ENCODE measurements at places on chromosomes 3 and 15.
A peak's percentile ranks its signal among the peaks of the same experiment; 100 is the strongest.

DNA sequence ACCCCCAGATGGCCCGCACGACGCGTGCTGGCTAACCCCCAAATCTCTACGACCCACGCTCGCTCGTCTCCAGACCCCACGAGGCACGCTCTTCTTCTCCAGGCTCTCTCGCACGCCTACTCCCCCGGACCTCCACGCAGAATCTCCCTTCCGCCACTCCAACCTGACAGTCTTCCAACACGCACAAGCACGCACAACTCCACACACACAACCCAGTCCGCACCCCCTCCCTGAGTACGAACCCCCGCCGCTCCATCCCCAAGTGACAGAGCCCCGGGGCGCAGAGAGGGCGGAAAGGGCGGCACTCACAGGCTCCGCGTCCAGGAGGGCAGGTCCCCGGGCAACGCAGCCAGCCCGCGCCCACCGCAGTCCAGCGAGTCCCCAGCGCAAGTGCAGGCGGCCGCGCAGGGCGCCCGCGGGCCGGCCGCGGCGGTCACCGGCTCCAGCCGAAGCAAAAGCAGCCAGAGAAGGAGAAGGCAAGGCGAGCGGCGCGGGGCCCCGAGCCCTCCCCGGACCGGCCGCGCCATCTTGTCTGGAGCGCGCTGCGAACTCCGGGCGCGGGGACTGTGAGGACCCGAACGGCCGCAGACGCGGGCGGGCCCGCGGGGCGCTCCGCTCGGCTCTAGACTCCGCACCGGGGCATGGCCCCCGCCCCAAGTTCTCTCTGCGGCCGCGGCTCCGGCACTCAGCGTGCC is 794 bp downstream of the LRIG1 start:
- H3K4me1 ChIP-seq: peaks cover 19% of the 10 kb centered on the region
- DNase-seq: peak; percentile 47
- H3K36me3 ChIP-seq: no peaks in the 10 kb centered on the region
- H3K27ac ChIP-seq: peak overlapping the region; percentile 86
- H3K4me3 ChIP-seq: peak overlapping the region; percentile 86

GRCh38 chr3:31025541-31025940 is 131.1 kb upstream of the GADL1 start:
- DNase-seq: no peak
- H3K27ac ChIP-seq: no peak overlapping the region
- no peak overlapping the region for H3K4me3 ChIP-seq

- H3K27ac ChIP-seq: no peak overlapping the region
- H3K4me1 ChIP-seq: no peaks in the 10 kb centered on the region
- no peaks in the 10 kb centered on the region for H3K27me3 ChIP-seq
Observed at GRCh38 chr3:175940243-175940642, 1081.1 kb downstream of the NAALADL2 start.

DNA sequence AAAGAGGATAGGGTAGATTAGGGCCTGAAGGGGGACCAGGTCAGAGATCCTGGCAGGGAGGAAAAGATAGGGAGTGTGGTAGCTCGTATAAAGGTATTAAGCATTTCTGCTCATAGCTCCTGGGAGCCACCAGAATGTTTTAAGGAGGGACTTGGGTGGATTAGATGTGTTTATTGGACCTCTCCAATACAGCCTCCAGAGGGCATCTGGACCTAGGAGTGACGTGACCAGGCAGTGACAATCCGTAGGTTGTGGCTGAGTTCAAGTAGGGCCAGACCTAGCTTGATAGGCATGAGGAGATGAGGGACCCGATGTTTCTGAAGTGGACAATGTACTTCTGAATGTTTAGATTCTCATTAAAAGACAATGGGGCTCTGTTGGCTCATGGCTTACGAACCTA is 435.2 kb downstream of the MCTP2 start:
- no peaks in the 10 kb centered on the region for H3K36me3 ChIP-seq
- no peak overlapping the region for H3K27ac ChIP-seq
- H3K27me3 ChIP-seq: no peaks in the 10 kb centered on the region
- no peak for DNase-seq
- H3K4me3 ChIP-seq: no peak overlapping the region

Data from testis (tissue), 5 donors.